Activated naive CD8-positive, alpha-beta T cell treated with anti-CD3 and anti-CD28 coated beads, Interleukin-2, amount 10 ng/mL, durations not matched to agents 7 days and 5 days (primary cell): ENCODE measurements at places on chromosomes 3 and 15. TPM values are rescaled to one million over a fixed set of nuclear protein-coding genes. Genes with fewer than 3 reads are reported as not detected.

GRCh38 chr15:69780374-69780773 lies 317.3 kb downstream of the TLE3 start:
- peaks cover 2% of the 10 kb centered on the region for H3K36me3 ChIP-seq
- H3K27me3 ChIP-seq: peaks cover 29% of the 10 kb centered on the region
- no peak overlapping the region for H3K4me3 ChIP-seq
- H3K4me1 ChIP-seq: peaks cover 24% of the 10 kb centered on the region
- no peak for DNase-seq

GRCh38 chr15:67185621-67186225 lies 68.7 kb downstream of the AAGAB start:
- no peak overlapping the region for H3K4me3 ChIP-seq
- DNase-seq: no peak
- H3K27ac ChIP-seq: peak overlapping the region; percentile 43
- no peaks in the 10 kb centered on the region for H3K27me3 ChIP-seq

DNA sequence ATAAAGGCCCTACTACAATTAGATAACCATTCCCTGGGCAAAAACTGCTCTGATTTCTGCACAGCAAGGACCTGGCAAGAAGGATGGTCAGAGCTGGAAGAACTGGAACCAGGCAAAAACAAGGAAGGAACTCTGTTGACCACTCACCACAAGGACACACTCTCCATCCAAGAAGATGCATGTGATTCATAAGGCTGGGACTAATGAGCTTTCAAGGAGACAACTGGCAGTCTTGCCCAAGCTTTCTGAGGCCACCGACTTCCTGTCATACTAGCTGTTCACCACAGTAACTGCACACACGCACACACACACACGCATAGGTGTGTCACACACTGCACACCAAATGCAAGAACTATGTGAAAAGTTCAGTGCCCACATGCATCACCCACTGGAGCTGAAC lies 256.6 kb downstream of the OCA2 start:
- H3K27ac ChIP-seq: no peak overlapping the region
- no peaks in the 10 kb centered on the region for H3K4me1 ChIP-seq
- H3K36me3 ChIP-seq: no peaks in the 10 kb centered on the region
- H3K4me3 ChIP-seq: no peak overlapping the region

DNA sequence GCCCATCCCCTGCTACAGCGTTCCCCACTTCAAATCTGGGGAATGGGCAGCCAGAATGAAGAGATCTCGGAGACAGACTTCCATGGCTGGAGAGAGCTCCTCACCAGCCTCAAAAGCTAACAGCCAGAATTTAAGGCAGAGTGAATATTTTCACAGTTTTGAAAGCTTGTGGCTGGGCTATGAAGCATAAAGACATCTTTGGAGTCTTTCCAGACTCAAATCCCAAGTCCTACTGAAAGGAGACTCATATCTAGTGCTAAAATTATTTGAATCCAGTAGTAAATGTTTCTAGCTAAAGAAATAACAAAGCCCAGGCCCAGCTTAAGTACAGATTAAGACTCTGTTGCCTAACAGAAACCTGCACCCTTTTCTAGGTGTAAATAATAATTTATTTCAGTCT lies 628.4 kb upstream of the ALCAM start:
- no peaks in the 10 kb centered on the region for H3K36me3 ChIP-seq
- H3K27ac ChIP-seq: no peak overlapping the region
- H3K4me1 ChIP-seq: no peaks in the 10 kb centered on the region
- DNase-seq: no peak
- H3K4me3 ChIP-seq: no peak overlapping the region

DNA sequence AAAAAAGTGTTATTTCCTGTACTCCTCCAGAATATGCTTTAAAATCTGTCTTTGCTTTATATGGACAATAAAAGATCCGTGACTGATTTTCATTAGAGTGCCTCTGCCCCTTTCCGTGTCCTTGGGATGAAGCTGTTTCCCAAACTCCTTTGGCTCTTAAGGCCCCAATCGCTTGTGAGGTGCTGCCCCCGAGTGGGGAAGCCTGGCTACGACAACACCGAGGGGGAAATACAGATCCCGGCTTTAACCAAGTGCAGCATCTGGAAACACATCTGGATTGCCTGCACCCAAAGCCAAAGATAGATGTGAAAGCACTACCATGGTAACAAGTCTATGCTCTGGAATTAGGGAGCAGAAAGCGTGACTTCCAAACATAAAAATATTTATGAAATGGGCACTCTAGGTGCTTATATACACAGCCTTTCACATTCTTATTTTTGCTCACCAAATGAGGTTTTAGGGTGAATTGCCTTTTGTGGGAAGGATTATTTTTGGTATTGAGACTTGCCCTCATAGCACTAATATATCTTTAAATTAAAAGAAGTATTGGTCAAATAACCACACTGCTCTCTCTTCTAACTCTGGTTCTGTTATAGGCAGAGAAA lies 40.6 kb upstream of the ADCY5 start:
- no peak overlapping the region for H3K4me3 ChIP-seq
- H3K27ac ChIP-seq: no peak overlapping the region
- peaks cover 2% of the 10 kb centered on the region for H3K36me3 ChIP-seq
- H3K27me3 ChIP-seq: no peaks in the 10 kb centered on the region
- H3K4me1 ChIP-seq: no peaks in the 10 kb centered on the region

GRCh38 chr3:150135287-150135721 lies 164.6 kb upstream of the PFN2 start:
- DNase-seq: no peak
- H3K4me1 ChIP-seq: no peaks in the 10 kb centered on the region
- H3K27me3 ChIP-seq: peaks cover 10% of the 10 kb centered on the region

- H3K27ac ChIP-seq: no peak overlapping the region
- DNase-seq: no peak
- no peaks in the 10 kb centered on the region for H3K36me3 ChIP-seq
- no peaks in the 10 kb centered on the region for H3K4me1 ChIP-seq
- no peak overlapping the region for H3K4me3 ChIP-seq
- H3K27me3 ChIP-seq: no peaks in the 10 kb centered on the region
Measured at GRCh38 chr3:3429841-3430240, 250.3 kb upstream of the CRBN start.

GRCh38 chr3:83393276-83393675 lies 1565.5 kb upstream of the CADM2 start:
- no peaks in the 10 kb centered on the region for H3K4me1 ChIP-seq
- no peak overlapping the region for H3K4me3 ChIP-seq
- DNase-seq: no peak
- no peaks in the 10 kb centered on the region for H3K36me3 ChIP-seq
- no peak overlapping the region for H3K27ac ChIP-seq
- no peaks in the 10 kb centered on the region for H3K27me3 ChIP-seq

DNA sequence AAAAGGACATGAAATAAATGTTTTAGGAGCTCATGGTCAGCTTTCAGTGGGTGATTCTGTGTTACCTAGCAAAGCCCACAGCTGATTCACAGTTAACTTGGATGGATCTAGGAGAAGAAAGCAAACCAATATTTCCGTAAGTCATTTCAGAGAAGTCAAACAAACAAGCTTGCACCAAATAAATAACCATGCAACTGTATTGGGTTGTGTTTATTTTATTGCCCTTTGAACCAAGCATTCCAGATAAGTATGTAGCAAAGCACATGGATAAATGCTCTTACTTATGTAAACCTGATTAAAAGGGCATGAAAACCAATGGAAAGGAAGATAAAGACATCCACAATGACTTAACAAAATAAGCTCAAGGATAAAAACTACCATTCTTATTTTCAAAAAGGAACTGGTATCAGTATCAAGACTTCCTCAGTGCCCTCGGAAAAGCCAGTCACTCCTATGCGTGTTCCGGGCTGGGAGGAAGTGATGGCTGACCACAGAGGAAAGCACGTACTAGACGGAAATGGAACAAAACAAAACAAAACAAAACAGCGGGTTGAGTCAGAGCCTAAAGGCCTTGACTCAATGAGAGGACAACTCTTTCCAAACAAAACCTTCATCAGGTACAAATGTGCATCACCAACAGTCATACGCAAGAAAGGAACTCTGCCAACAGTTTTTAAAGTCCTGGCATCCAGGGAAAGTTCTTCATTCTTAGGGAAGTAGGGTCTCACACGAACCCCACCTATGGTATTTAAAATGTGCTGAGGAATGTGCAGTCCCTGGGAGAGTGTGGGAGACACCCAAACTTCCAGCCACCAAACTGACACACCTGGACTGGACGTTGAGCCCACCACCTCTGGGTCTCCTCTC lies 103.3 kb downstream of the SNRK start:
- H3K27ac ChIP-seq: peak overlapping the region; percentile 88
- peak overlapping the region; percentile 45 for H3K4me3 ChIP-seq
- H3K4me1 ChIP-seq: peaks cover 30% of the 10 kb centered on the region
- H3K27me3 ChIP-seq: peaks cover under 1% of the 10 kb centered on the region
- peak; percentile 48 for DNase-seq

DNA sequence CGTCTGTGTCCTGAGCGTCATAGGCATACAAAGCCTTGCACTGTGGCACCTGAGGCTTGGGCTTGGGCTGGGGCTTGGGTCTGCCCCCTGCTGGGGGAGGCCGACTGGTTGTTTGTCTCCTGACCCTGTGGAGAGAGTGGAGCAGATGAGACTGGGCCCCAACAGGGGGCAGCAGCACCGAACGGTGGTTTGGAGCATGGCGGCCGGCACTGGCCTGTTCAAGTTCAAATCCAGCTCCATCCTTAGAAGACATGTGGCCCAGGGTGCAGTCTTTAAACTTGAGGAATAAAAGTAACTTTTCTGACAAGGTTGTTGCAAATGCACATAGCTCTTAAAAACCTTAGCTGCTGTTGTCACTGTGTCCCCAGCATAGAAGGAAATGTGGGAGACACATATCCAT lies 33.3 kb downstream of the CCNB2 start:
- H3K36me3 ChIP-seq: peaks cover 57% of the 10 kb centered on the region
- H3K27me3 ChIP-seq: no peaks in the 10 kb centered on the region
- DNase-seq: peak; percentile 66
- peak overlapping the region; percentile 31 for H3K27ac ChIP-seq

GRCh38 chr3:122030381-122031122 lies 8.5 kb upstream of the ILDR1 start:
- DNase-seq: no peak
- H3K27me3 ChIP-seq: peaks cover 13% of the 10 kb centered on the region
- peak overlapping the region; percentile 37 for H3K4me3 ChIP-seq
- peaks cover 14% of the 10 kb centered on the region for H3K4me1 ChIP-seq

- H3K4me3 ChIP-seq: no peak overlapping the region
- peaks cover 6% of the 10 kb centered on the region for H3K27me3 ChIP-seq
- no peak overlapping the region for H3K27ac ChIP-seq
- no peaks in the 10 kb centered on the region for H3K36me3 ChIP-seq
- DNase-seq: no peak
- no peaks in the 10 kb centered on the region for H3K4me1 ChIP-seq
Measured at GRCh38 chr3:160719710-160720109, 36.3 kb upstream of the PPM1L start.

DNA sequence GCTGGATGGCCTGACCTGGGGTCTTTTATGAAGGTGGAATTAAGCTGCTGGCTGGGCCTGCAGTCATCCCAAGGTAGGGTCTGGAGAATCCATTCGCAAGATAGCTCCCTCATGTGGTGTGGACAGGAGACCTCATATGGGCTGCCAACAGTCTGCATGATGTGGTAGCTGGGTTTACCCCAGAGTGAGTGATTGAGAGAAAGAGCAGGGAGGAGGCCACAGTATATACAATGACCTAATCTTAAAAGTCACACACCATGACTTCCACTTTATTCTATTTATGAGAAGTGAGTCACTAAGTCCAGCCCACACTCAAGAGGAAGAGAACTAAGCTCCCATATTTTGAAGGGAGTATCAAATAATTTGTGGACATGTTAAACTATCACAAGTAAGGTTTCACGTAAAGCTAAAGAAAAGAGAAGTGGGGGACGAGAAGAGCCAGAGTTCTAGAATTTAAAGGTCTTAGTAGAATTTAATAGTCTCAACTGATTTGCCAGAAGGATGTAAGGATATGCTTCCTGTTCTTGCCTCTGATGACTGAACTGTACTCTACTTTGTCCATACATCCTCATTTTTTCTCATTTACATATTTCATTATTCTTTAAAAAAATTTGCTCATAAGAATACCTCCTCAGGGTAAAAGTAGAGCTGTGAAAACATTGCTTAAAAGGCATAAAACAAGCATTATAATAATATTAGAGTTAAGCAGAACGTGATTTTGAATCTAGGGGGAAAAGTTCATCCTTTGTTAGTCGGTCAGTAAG lies 184.4 kb downstream of the PEX5L start:
- no peak for DNase-seq
- H3K27ac ChIP-seq: no peak overlapping the region
- H3K36me3 ChIP-seq: no peaks in the 10 kb centered on the region

- H3K27ac ChIP-seq: no peak overlapping the region
- no peak overlapping the region for H3K4me3 ChIP-seq
- H3K27me3 ChIP-seq: no peaks in the 10 kb centered on the region
- H3K36me3 ChIP-seq: peaks cover 8% of the 10 kb centered on the region
- H3K4me1 ChIP-seq: peaks cover 17% of the 10 kb centered on the region
Measured at GRCh38 chr15:72491768-72492167, 17.6 kb downstream of the ARIH1 start.

DNA sequence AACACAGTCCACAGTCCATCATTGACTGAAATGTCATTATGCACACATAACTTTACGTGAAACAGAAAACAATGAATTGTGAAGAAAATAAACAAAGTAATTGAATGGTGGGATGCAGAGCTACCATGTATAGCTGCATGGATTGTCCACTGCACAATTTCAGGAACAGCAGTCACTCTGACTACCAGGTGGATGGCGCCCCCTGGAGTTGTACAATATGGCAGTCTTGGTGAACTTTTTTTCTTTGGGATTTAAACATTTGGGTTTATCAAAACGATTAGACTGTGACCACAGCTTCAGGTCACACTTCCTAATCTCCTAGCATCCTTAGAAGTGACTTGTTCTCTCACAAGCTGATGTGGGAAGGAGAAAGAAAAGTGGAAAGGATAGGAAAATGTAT lies 48.9 kb upstream of the TCF12 start:
- H3K36me3 ChIP-seq: no peaks in the 10 kb centered on the region
- peaks cover 2% of the 10 kb centered on the region for H3K27me3 ChIP-seq
- peak; percentile 45 for DNase-seq
- no peaks in the 10 kb centered on the region for H3K4me1 ChIP-seq

NMNAT3 gene
- total RNA-seq: 1.3 TPM

TRPM1 gene
- not detected for total RNA-seq

MRPS11 gene
- 55.7 TPM for total RNA-seq

MKRN2OS gene
- not detected for total RNA-seq

ADAMTSL3 gene
- not detected for total RNA-seq

RTP1 gene
- total RNA-seq: not detected

STXBP5L gene
- not detected for total RNA-seq

KCNMB3 gene
- 2.2 TPM for total RNA-seq
